NB4 (cell line): ENCODE measurements at places on chromosomes 4 and X.

DNA sequence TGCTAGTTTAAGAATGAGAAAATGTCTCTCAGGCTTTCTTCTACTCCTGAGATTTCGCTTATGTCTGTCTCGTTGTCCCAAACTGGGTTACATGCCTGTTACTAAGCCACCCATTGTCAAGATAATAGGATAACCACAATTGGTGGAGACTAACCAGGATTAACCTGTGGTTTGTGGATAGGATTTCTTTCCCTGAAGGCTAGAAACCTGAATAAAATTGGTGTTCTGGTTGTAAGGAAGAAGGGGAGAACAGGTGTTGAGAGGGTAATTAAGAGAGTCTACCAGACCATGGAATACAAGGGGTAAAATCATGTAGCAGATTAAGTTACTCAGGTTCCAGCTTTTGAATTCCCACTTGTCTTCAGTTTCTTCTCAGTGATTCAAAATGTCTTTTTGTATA is 225.4 kb downstream of the CPE start:
- DNase-seq: no peak

- no peak for DNase-seq
Observed at GRCh38 chr4:107996949-107997788, 7.5 kb downstream of the HADH start.

DNA sequence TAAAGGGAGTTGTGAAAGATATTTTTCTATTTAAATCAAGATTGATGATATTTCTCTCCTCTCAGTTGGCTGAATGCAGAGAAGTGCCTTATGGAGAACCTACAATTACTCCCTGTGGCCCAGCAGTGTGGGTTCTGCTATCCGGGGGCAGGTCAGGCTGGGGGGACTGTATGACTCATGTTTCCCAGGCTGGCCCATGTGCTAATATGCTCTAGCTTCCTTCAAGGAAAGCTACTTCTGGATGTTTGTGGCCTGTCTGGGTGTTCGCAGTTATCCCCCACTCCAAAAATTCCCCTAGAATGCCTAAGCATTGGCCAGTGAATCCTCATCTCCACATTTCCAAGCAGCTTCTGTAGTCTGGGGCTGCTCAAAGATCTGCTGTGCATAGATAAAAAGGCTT is 58.9 kb upstream of the SPP1 start:
- DNase-seq: peak; percentile 47

DNA sequence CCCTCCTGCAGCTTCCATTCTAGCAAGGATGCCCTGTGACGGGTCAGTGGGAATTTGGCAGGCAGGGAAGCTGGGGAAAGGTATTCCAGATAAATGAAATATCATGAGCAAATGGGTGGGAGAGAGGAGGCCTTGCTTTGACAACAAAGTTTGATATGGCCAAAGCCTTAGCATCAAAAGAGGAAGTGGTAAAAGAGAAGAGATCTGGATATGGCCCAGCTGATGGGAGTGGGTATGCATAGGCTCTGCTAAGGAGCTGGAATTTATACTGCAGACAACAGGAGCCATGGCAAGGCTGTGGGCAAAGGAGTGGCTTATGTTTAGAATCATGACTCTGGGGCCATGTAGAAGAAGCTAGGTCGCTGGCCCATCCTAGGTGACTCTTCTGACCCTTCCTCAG is 89.2 kb downstream of the PJA1 start:
- DNase-seq: peak; percentile 30

DNA sequence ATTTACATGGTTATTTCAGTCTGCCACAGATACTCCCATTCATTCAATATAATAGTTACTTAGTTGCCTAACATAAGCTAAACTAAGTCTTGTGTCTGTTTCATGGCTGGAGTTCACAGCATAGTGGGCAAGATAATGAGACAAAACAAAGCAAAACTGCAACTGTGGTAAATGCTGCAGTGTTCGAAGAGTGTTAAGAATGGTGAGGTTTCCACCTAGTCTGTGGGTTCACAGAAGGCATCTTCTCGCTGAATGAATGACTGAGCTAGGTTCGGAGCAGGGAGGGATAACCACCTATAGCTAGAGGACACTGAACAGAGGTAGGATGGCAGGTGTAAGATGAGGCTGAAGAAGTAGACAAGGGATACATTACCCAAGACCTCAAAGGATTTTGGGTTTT is 171.0 kb downstream of the FBXW7 start:
- no peak for DNase-seq

- no peak for DNase-seq
Observed at GRCh38 chr4:156615066-156615531, 356.5 kb downstream of the PDGFC start.

DNA sequence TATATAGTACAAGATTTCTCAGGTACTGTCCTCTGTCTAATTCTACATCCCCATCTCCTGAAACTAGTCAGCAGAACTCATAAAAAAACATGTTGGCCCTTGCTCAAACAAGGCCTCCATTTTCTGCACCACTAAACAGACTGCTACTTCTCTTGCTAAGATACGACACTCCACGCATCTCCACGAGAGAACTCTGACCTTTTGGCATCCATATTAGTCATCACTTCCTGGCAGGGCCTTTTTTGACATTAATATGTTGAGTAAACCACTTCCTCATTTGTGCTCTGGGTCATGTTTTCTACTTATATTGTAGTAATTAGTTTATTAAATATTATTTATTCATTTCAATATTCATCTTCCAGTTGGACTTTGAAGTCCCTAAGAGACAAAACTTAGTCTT is 65.6 kb downstream of the DCAF8L1 start:
- DNase-seq: peak; percentile 71

DNA sequence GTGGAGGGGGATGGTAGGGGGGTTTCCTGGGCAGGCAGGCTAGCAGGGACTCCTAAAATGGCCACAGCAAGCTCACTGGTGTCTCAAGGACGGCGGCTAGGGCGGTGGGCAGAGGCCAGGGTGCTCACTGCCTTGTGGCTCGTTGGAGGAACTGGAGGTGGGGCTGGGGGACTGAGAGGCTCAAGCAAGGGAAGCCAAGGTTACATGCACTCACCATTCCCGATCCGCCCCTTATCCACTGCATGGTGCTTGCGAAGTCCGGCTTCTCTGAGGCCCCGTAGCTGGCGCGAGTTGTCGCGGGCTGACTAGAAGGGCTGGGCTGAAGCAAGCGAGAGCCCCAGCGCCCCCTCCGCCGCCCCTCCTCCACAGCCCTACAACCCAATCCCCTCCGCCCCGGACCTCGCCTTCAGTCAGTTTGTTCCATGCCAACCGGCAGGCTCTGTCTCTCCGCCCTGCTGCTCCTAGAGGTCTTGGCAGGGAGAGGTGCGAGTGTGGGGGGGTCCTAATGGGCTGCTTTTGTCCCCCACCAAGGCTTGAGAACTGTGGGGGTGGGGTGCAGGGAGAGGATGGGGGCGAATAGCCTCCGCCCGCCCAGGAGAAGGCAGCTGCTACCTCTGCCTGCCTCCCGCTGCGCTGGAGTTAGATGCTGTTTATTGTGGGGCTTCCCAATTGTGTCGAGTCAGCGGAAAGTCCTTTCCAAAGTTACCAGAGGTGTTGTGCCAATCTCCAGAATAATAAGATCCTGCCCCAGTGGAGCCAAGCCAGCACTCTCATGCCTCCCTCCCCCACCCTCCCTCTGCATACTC is at the start of gene ARHGEF9:
Gene ARHGEF9, minus strand, starts transcription at position 313 of the 806 bp plus-strand sequence. Its CDS starts 69 bp downstream, at position 244.
- DNase-seq: no peak

- no peak for DNase-seq
Observed at GRCh38 chr4:54659749-54660535, 2.2 kb downstream of the KIT start.

DNA sequence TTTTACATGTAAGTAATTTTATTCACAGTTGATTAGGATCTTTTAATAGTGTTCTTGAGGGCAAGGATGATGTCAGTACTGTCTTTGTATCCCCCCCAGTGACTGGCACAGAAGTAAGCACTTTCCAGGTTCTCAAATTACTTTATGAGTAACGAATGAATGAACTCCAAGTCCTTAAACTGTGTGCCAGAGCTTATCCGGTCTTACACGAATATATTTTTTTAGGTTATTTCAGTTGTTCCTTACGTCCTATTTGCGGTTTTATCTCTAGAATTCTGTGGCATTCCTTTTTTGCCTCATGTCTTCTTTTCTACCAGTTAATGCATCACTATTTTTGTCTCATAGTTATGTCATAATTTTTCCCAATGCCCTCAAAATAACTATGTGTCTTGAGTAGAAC is 106.9 kb upstream of the MID1IP1 start:
- no peak for DNase-seq

GRCh38 chr4:123266221-123266620 is 130.4 kb upstream of the SPRY1 start:
- DNase-seq: no peak

- DNase-seq: peak; percentile 79
Observed at GRCh38 chr4:46844325-46844917, 64.6 kb downstream of the COX7B2 start.

DNA sequence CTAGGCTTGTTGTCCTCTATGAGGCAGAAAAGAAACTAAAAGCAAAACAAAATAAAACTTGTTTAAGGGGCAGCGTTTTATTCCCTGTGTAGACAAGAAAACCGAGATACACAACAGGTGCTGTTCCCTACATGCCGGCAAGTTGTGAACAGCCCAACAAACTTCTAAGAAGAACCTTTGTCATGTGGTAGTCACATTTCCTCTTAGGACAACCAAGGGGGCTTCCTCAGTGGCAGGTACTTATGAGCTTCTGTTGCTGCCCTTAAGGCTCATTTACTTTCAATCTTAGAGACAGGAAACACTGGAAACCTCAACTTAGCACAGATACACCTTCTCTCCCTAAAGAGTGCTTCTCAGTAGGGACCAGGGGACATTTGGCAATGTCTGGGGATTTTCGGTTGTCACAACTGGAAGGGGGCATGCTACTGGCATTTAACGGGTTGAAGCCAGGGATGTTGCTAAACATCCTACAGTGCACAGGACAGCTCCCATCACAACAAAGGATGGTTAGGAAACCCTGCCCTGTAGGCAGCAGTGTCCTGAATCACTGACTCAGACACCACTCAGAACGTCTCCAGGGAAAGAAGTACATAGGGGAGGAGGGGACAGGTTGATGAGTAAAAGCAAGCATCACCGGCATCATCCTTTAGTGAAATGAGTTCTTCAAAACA is 111.0 kb downstream of the ASB9 start:
- DNase-seq: no peak

- DNase-seq: no peak
Observed at GRCh38 chr4:633976-634598, 8.7 kb downstream of the PDE6B start.
